AG10803 (cell line): ENCODE measurements at places on chromosomes 1 and 21.
A peak's percentile ranks its signal among the peaks of the same experiment; 100 is the strongest.

- no peak for DNase-seq
These were observed 1.6 kb downstream of the HES2 start for GRCh38 chr1:6417961-6418667.

- peak; percentile 28 for DNase-seq
These were observed 82.1 kb upstream of the CCDC190 start for GRCh38 chr1:162942916-162943559.

GRCh38 chr1:229993060-229993459 lies 74.0 kb upstream of the GALNT2 start:
- no peak for DNase-seq

DNA sequence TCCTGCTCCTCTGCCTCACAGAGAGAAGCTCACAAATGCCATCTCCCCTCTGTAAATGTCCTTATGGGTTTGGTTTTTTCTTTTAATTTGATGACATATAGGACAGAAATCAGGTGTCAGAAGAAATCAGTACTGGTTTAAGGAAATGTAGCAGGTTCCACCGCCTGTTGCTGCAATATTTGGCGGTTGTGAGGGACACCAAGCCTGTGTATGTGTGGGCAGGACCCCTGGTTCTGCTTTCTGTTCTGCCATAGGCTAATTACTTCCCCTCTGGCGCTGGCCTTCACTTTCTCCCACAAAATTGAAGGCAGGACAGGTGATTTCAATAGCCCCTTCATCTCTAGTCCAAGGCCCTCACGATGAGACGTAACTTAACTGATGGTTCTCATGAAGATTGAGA lies 69.2 kb downstream of the PRDM2 start:
- no peak for DNase-seq

GRCh38 chr1:218351391-218352074 lies 6.4 kb downstream of the TGFB2 start:
- DNase-seq: no peak

- DNase-seq: peak; percentile 16
These were observed 7.1 kb upstream of the NSUN4 start for GRCh38 chr1:46333300-46334029.

- DNase-seq: no peak
These were observed 79.9 kb downstream of the OBSCN start for GRCh38 chr1:228287541-228288425.

- DNase-seq: no peak
These were observed 42.0 kb downstream of the RAB3B start for GRCh38 chr1:51948491-51948915.

- DNase-seq: peak; percentile 2
These were observed 61.7 kb downstream of the KCNT2 start for GRCh38 chr1:196546272-196547111.

- no peak for DNase-seq
These were observed 154.8 kb downstream of the SLC45A1 start for GRCh38 chr1:8472668-8473067.

DNA sequence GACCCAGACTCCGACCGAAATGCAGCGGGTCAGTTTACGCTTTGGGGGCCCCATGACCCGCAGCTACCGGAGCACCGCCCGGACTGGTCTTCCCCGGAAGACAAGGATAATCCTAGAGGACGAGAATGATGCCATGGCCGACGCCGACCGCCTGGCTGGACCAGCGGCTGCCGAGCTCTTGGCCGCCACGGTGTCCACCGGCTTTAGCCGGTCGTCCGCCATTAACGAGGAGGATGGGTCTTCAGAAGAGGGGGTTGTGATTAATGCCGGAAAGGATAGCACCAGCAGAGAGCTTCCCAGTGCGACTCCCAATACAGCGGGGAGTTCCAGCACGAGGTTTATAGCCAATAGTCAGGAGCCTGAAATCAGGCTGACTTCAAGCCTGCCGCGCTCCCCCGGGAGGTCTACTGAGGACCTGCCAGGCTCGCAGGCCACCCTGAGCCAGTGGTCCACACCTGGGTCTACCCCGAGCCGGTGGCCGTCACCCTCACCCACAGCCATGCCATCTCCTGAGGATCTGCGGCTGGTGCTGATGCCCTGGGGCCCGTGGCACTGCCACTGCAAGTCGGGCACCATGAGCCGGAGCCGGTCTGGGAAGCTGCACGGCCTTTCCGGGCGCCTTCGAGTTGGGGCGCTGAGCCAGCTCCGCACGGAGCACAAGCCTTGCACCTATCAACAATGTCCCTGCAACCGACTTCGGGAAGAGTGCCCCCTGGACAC lies 534 bp downstream of the C1orf56 start:
- peak; percentile 65 for DNase-seq

DNA sequence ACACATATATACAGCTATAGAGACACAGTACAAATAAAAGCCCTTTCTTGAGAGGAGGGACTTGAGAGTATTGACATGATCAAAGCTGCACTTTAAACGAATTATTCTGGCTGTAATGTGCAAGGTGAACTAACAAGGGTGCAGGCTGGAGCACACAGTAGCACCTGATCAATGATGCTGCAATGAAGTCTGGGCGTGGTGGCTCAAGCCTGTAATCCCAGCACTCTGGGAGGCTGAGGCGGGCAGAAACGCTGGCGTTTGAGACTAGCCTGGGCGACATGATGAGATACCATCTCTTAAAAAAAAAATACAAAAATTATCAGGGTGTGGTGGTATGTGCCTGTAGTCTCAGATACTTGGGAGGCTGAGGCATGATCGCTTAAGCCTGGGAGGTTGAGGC lies 14.1 kb upstream of the CTH start:
- DNase-seq: no peak

DNA sequence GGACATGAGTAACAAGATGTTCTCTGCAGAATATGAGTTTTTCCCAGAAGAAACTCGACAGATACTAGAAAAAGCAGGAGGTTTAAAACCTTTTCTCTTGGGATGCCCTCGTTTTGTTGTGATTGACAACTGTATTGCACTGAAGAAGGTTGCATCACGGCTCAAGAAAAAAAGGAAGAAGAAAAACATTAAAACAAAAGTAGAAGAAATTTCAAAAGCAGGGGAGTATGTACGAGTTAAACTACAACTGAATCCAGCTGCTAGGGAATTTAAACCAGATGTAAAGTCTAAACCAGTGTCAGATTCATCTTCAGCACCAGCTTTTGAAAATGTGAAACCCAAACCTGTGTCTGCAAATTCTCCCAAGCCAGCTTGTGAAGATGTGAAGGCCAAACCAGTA lies 92.5 kb downstream of the TTC3 start:
- peak; percentile 48 for DNase-seq

DNA sequence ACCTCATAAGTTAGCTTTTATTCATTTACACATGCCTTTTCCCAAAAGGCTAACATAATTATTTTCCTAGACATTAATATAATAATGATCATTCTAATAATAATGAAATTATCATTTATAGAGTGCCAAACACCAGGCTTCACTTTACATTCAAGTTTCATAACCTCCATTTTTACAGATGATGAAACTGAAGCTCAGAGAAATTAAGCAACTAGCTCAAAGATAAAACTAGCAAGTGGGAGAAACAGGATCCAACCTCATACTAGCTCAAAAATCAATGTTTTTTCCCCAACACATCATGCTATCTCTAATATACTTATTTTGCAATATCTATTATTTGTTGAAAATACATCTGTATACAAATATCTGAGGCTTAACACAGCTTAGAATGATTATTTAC lies 14.0 kb downstream of the LPGAT1 start:
- DNase-seq: no peak

GRCh38 chr1:101236516-101237228 lies at the start of gene S1PR1:
Gene S1PR1 (plus strand): TSS chr1:101237019. CDS start chr1:101238985, 1,966 bp downstream.
- DNase-seq: peak; percentile 73
